LHCN-M2 (cell line): ENCODE measurements at places on chromosomes 13 and 19. TPM values are rescaled to one million over a fixed set of nuclear protein-coding genes. Genes with fewer than 3 reads are reported as not detected.

Gene CGB5
- 1.1 TPM in 1 of 2 replicates, not detected in the other for total RNA-seq

Gene COL5A3
- 0.58 and 0.80 TPM in 2 replicates for total RNA-seq

Gene MAB21L1
- total RNA-seq = 0.06 TPM in 1 of 2 replicates, not detected in the other

Gene SMG9
- 17.3 and 18.9 TPM in 2 replicates for total RNA-seq

Gene PRTN3
- not detected in 2 replicates for total RNA-seq

Gene ATP13A1
- total RNA-seq = 106 and 133 TPM in 2 replicates

Gene PSG2
- total RNA-seq = not detected in 2 replicates

Gene OR4F17
- total RNA-seq = not detected in 2 replicates

Gene SPACA4
- total RNA-seq = not detected in 2 replicates

Gene ZNF577
- 4.6 and 6.6 TPM in 2 replicates for total RNA-seq

Gene RFPL4A
- not detected in 2 replicates for total RNA-seq

Gene CACNA1A
- 0.26 and 0.86 TPM in 2 replicates for total RNA-seq

Gene LPAR2
- total RNA-seq = 0.52 and 1.4 TPM in 2 replicates

Gene NXNL1
- total RNA-seq = not detected in 2 replicates

Gene ZNF44
- 4.3 and 6.2 TPM in 2 replicates for total RNA-seq

Gene TNFSF11
- not detected in 2 replicates for total RNA-seq

Gene APC2
- 0.11 and 0.64 TPM in 2 replicates for total RNA-seq

Gene BICRA
- total RNA-seq = 1.8 and 4.2 TPM in 2 replicates

Gene AKT1S1
- 17.1 and 20.7 TPM in 2 replicates for total RNA-seq

Gene EDDM13
- not detected in 2 replicates for total RNA-seq

Gene ELSPBP1
- not detected in 2 replicates for total RNA-seq

Gene PRR20C
- total RNA-seq = not detected in 2 replicates

Gene GNG7
- total RNA-seq = not detected in 2 replicates

Gene GIPR
- total RNA-seq = not detected in 2 replicates

Gene CEACAM16
- not detected in 2 replicates for total RNA-seq

Gene ENOX1
- 2.9 and 7.7 TPM in 2 replicates for total RNA-seq

Gene RASL11A
- 1.9 and 3.8 TPM in 2 replicates for total RNA-seq

Gene MYO16
- not detected in 2 replicates for total RNA-seq
